Activated CD8-positive, alpha-beta T cell treated with anti-CD3 and anti-CD28 coated beads for 36 hours (primary cell): ENCODE measurements at places on chromosomes 1 and 21. TPM values are rescaled to one million over a fixed set of nuclear protein-coding genes. Genes with fewer than 3 reads are reported as not detected.
A peak's percentile ranks its signal among the peaks of the same experiment; 100 is the strongest.

CD1E gene
- total RNA-seq: not detected

VHLL gene
- not detected for total RNA-seq

RNPEP gene
- total RNA-seq: 39.5 TPM

GRCh38 chr21:25371841-25372425, 235.3 kb downstream of the MRPL39 start:
- H3K27ac ChIP-seq: no peak overlapping the region
- no peak overlapping the region for H3K4me3 ChIP-seq
- H3K36me3 ChIP-seq: no peaks in the 10 kb centered on the region
- H3K4me1 ChIP-seq: peaks cover 3% of the 10 kb centered on the region
- no peak for DNase-seq

- H3K27ac ChIP-seq: no peak overlapping the region
- peaks cover 25% of the 10 kb centered on the region for H3K36me3 ChIP-seq
- H3K27me3 ChIP-seq: no peaks in the 10 kb centered on the region
- no peaks in the 10 kb centered on the region for H3K4me1 ChIP-seq
These were observed 14.8 kb downstream of the SH3BP5L start for GRCh38 chr1:248810727-248811513.

DNA sequence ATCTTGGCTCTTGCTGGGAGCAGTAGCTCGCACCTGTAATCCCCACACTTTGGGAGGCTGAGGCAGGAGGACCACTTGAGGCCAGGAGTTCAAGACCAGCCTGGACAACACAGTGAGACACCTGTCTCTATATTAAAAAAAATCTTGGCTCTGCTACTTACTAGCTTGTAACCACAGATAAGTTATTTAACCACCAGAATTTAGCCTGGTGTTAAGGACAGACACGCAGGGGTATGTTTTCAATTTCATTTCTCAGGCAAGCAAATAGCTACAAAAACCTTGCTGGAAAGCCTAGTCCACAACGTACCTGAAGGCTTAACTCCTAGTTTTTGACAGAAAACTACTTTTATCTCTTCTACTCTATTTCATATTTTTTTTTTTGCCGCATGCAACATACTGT, 24.8 kb upstream of the GFI1 start:
- H3K36me3 ChIP-seq: peaks cover 42% of the 10 kb centered on the region
- no peak for DNase-seq
- H3K27ac ChIP-seq: no peak overlapping the region
- no peaks in the 10 kb centered on the region for H3K27me3 ChIP-seq

GRCh38 chr21:42840411-42841155, 38.8 kb downstream of the WDR4 start:
- no peak overlapping the region for H3K4me3 ChIP-seq
- peaks cover 2% of the 10 kb centered on the region for H3K4me1 ChIP-seq
- H3K36me3 ChIP-seq: peaks cover 30% of the 10 kb centered on the region
- no peak for DNase-seq

DNA sequence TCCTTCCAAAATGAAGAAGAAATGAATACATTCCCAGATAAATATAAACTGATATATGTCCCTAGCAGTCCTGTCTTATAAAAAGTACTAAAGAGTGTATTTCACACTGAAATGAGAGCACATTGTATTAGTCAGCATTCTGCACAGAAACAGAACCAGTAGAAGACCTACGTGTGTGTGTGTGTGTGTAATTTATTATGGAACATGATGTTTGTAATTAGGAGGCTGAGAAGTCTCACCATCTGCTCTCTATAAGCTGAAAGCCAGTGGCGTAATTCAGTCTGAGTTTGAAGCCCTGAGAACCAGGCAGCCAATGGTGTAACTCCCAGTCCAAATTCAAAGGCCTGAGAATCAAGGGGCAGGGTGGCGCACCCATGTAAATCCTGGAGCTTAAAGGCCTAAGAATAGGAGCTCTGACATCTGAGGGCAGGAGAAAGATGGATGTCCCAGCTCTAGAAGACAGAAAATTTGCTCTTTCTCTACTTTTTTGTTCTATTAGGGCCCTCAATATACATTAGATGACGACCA, 146.5 kb upstream of the LYPLAL1 start:
- H3K27me3 ChIP-seq: no peaks in the 10 kb centered on the region
- H3K4me1 ChIP-seq: no peaks in the 10 kb centered on the region
- H3K27ac ChIP-seq: no peak overlapping the region

DNA sequence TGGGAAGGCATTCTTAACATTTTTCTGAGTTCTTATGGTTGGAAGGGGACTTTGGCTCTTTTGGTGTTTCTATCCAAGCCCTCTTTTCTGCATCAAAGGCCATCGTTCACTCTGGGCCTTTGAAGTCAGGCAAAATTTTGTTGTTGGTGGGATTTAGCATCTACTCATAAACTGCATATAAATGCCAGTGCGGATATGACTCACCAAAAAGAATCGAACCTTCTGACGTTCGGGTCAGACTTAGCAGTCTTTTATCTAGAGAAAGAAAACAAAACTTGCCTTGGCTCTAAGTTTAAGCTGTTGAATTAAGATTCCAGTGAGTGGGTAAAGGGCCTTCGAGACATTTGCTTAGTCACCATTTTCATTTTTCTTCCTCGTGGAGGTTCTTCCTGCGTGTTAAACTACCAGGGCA, 51.4 kb downstream of the EVA1C start:
- DNase-seq: peak; percentile 3
- no peak overlapping the region for H3K27ac ChIP-seq
- H3K4me1 ChIP-seq: peaks cover 5% of the 10 kb centered on the region
- peaks cover 29% of the 10 kb centered on the region for H3K36me3 ChIP-seq
- H3K27me3 ChIP-seq: no peaks in the 10 kb centered on the region
- no peak overlapping the region for H3K4me3 ChIP-seq

DNA sequence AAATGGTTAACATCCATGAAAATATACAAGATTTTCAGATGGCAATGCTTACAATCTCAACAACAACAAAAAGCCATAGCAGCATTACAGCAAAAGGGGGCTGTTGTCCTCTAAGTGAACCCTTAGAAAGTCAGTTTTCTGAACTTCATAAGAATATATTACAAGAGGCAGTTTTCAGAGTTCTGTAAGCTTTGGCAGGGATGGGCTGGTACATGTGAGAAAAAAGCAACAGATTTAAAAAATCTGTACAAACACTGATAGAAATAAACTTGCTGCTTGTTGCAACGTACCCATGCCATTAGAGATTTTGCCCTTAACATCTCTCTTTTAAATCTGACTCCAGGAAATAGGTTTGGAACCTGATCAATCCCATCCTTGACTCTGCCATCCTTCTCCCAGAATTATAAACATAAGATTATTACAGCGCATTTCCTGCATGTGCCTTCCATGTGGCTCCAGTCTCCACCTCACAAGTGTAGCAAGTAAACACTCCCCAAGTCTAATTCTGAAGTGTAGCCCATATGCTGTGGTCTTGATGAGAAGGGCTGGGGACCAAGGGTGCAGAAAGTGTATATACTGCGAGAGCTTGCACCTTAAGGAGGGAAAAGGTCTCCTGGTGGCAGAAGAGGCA, 101.4 kb upstream of the TSPAN2 start:
- H3K27ac ChIP-seq: no peak overlapping the region
- no peaks in the 10 kb centered on the region for H3K36me3 ChIP-seq
- H3K4me1 ChIP-seq: no peaks in the 10 kb centered on the region
- H3K27me3 ChIP-seq: peaks cover 10% of the 10 kb centered on the region

DNA sequence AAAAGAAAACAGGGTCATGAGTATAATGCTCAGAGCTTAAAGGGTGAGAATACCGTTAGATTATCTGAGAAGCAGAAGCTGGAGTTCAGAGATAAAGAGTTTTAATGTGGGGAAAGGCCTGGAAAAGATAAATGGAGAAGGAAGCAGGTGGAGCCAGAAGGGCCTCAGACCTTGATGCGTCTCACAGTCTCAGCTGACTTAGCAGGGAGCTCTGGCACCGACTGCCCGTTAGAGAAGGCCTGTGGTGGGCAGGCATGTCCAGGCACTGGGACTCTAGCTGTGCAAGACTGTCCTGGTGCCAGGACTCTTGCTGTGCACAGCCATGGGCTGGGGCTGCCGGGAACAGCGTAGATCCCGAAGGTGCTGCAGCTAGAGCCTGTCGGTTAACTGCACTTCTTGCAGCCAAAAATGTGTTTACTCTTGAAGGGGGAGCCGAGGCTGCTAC, 3.8 kb upstream of the SLAMF9 start:
- H3K36me3 ChIP-seq: no peaks in the 10 kb centered on the region
- DNase-seq: no peak
- H3K27ac ChIP-seq: no peak overlapping the region
- H3K4me1 ChIP-seq: peaks cover 3% of the 10 kb centered on the region
- peaks cover 6% of the 10 kb centered on the region for H3K27me3 ChIP-seq

GRCh38 chr1:205916541-205916940, 26.7 kb downstream of the SLC26A9 start:
- no peaks in the 10 kb centered on the region for H3K4me1 ChIP-seq
- no peak overlapping the region for H3K4me3 ChIP-seq
- H3K27ac ChIP-seq: no peak overlapping the region
- no peaks in the 10 kb centered on the region for H3K36me3 ChIP-seq

- no peak for DNase-seq
- no peak overlapping the region for H3K27ac ChIP-seq
- peaks cover 3% of the 10 kb centered on the region for H3K27me3 ChIP-seq
- no peaks in the 10 kb centered on the region for H3K36me3 ChIP-seq
- peaks cover 7% of the 10 kb centered on the region for H3K4me1 ChIP-seq
- no peak overlapping the region for H3K4me3 ChIP-seq
These were observed 40.3 kb upstream of the COL18A1 start for GRCh38 chr21:45364468-45365185.

- no peaks in the 10 kb centered on the region for H3K36me3 ChIP-seq
- peak overlapping the region; percentile 73 for H3K27ac ChIP-seq
- peak overlapping the region; percentile 14 for H3K4me3 ChIP-seq
These were observed 36.7 kb upstream of the THEM4 start for GRCh38 chr1:151945725-151946722.

DNA sequence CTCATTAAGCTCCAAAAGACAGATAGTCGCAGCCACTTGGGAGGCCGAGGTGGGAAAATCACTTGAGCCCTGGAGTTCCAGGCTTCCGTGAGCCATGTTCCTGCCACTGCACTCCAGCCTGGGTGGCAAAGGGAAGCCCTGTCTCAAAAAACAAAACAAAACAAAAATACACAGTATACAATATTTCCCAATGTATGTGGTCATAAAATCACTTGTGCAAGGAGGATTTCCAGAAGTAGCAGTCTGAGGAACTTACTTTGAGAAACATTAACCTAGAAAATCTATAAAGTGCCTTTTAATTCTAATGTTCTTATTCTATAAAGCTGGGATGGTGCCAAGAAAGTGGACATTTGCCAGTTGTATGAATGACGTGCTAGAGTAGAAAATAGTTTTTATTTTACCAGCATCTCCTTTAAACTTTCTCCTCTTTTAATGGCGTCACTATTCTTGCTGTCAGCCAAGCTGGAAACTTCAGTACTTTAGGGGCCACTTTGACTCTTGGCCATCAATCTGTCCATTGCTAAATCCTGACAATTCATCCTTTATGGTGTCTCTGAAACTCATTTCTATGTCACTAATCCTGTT, 22.5 kb downstream of the FAM177B start:
- no peak for DNase-seq
- no peaks in the 10 kb centered on the region for H3K4me1 ChIP-seq
- H3K4me3 ChIP-seq: no peak overlapping the region
- peaks cover 2% of the 10 kb centered on the region for H3K27me3 ChIP-seq
- H3K36me3 ChIP-seq: no peaks in the 10 kb centered on the region

DNA sequence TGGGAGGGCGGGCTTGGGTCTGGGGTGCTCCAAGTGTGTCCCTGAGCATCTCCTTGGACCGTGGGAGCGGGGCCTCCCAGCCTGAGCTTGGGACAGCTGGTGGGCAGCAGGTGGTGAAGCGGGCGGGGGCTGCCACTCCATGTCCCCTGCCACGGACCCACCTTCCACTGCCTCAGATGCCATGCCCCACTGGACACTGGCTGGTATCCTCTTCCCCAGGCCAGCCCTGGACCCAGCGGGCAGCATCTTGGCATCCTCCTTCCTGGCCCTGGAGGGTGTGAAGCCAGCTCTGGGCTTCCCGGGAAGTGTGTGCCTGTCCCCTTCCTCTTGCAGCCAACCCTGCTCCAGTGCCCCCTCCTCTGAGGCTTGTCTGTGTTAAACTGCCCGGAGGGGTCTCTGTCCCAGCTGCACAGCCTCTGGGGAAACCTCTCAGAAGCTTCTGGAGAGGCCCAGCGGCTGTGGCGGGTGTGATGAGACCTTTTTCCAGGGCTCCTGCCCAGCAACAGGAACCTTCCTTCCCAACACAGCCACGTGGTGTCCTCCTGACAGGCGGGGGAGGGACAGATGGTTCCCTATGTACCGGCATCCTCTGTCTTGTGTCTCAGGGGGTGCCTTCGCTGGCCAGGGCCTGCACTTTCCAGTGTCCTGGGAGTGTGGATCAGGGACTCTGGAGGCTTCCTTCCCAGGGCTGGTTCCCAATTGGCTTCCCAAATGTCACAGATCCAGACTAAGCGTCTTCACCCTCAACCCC, 81.6 kb upstream of the DISP3 start:
- peaks cover 3% of the 10 kb centered on the region for H3K4me1 ChIP-seq
- DNase-seq: no peak
- H3K4me3 ChIP-seq: no peak overlapping the region
- H3K36me3 ChIP-seq: no peaks in the 10 kb centered on the region
- H3K27me3 ChIP-seq: no peaks in the 10 kb centered on the region

- H3K36me3 ChIP-seq: no peaks in the 10 kb centered on the region
- no peak for DNase-seq
- H3K27ac ChIP-seq: no peak overlapping the region
- H3K27me3 ChIP-seq: no peaks in the 10 kb centered on the region
These were observed 16.6 kb upstream of the ABCG1 start for GRCh38 chr21:42202321-42202720.

GRCh38 chr1:240294566-240294965, 202.9 kb downstream of the FMN2 start:
- no peaks in the 10 kb centered on the region for H3K36me3 ChIP-seq
- no peaks in the 10 kb centered on the region for H3K4me1 ChIP-seq
- no peak overlapping the region for H3K27ac ChIP-seq
- no peak for DNase-seq
- H3K27me3 ChIP-seq: no peaks in the 10 kb centered on the region

DNA sequence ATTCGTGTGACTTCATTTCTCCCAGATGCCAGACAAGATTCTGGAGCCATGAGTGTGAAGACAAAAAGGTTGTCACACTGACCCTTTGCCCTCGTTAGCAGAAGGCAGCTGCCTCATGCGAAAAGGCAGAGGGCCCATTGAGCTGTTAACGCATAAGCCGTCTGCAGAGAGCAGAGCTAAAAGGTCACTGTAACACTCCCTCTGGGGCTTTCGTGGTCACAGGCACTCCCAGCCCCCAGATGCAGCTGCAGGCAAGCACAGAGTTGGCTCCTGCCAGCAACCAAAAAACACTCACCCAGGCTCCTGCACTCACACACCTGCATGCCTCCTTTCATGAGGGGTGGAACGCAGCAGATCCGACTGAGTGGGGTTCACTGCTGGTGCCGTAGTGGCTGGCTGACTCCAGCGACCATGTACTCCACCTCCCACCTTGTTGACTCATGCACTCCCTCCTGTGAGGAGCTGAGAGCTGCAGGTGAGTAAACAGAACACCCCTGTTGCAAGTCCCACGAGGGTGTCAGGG, 287.5 kb downstream of the SMYD3 start:
- peak; percentile 5 for DNase-seq
- H3K27me3 ChIP-seq: no peaks in the 10 kb centered on the region
- peaks cover 4% of the 10 kb centered on the region for H3K36me3 ChIP-seq

- H3K4me3 ChIP-seq: no peak overlapping the region
- peak overlapping the region; percentile 59 for H3K27ac ChIP-seq
- H3K36me3 ChIP-seq: no peaks in the 10 kb centered on the region
These were observed 389.3 kb downstream of the ST6GALNAC3 start for GRCh38 chr1:76463849-76464248.

GRCh38 chr1:31154000-31154631, 85.6 kb downstream of the NKAIN1 start:
- peaks cover 6% of the 10 kb centered on the region for H3K4me1 ChIP-seq
- H3K27me3 ChIP-seq: no peaks in the 10 kb centered on the region
- H3K27ac ChIP-seq: peak overlapping the region; percentile 16
- no peaks in the 10 kb centered on the region for H3K36me3 ChIP-seq
- no peak for DNase-seq
